Panc1 (cell line): ENCODE measurements at places on chromosomes 1 and 21.

GRCh38 chr1:74772945-74773344 is 40.0 kb downstream of the TYW3 start:
- DNase-seq: no peak

DNA sequence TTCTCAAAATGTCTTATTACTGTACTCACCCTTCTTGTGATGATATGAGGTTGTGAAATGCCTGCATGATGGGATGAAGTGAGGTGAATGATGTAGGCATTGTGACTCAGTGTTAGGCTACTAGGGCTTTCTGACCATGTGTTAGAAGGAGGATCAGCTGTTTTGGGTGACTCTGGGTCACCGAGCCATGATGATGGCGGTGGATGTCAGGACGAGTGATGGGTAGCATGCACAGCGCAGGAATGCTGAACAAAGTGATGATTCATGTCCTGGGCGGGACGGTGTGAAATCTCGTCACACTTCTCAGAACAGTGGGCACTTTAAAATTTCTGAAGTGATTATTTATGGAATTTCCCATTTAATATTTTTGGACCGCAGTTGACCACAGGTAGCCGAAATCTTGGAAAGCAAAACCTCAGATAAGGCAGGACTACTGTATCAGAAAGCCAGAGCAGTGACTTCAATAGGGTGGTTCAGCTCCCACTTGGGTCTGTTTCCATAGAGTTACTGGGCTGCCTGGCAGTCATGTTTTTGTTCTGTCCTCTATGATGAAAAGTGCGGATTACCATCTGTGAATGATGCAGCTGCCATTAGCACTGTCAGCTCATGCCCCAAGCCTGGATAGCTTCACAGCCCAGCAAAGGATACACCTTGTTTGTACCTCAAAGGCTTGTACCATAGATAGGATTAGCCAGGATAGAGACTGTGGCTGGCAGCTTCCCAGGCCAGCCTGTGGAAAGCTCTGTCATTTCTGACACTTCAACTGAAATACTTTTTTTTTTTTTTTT is 26.6 kb downstream of the IL6R start:
- DNase-seq: peak; percentile 78

- no peak for DNase-seq
These were observed 6.3 kb downstream of the TMEM200B start for GRCh38 chr1:29117381-29117780.

DNA sequence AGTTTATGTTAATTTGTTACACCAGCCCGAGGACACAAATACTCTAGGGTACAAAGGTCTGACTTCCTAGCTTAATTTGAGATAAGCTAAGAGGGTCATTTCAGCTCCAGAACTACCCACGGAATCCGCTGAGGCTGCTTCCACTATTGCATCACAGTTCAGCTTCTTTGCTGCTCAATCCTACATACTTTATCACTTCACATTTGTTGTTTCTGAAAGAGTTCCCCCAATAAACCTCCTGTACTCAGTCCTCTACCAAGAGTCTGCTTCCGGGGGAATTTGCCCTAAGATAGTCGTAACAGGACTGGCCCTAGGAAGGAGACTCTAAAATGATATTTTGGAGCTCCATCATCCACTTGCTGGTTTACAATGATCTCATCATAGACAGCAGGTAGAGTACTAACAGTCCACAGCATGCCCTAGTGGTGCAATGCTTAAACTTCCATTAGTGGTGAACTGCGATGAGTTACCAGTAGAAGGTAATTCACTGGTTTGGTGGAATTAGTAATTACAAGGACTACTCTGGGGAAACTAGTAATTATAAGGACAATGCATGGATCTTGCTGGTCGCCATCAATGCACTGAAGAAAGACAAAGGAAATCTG is 229.3 kb downstream of the USH2A start:
- DNase-seq: no peak

DNA sequence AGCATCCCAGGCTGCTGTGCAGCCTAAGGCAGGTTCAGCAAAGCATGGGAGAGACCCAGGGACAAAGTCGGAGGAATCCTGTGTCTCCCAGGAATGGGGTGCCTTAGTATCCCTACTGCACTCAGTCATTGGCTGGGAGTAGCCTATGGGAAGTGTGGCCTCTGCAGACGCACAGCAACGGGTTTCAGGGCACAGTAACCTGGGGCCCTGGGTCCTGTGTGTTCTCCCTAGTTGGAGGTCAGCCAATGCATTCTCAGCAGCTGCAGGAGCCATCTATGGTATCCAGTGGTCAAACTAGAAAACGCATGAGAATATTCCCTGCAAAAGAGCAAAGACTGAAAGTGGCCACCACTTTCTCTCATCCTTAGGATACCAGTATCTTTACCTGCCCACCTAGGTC is 13.7 kb upstream of the C1orf21 start:
- no peak for DNase-seq

- no peak for DNase-seq
These were observed 14.7 kb downstream of the CAPZA1 start for GRCh38 chr1:112634367-112634766.

GRCh38 chr1:65424573-65424889 is 4.1 kb downstream of the LEPR start:
- DNase-seq: no peak

GRCh38 chr1:115365738-115366137 is 27.7 kb upstream of the NGF start:
- no peak for DNase-seq

- no peak for DNase-seq
These were observed 6.3 kb upstream of the PLD5 start for GRCh38 chr1:242530761-242531160.

- no peak for DNase-seq
These were observed 13.2 kb upstream of the SEC16B start for GRCh38 chr1:177983077-177983476.

- DNase-seq: no peak
These were observed 253.0 kb downstream of the PRDM2 start for GRCh38 chr1:13952985-13953384.

DNA sequence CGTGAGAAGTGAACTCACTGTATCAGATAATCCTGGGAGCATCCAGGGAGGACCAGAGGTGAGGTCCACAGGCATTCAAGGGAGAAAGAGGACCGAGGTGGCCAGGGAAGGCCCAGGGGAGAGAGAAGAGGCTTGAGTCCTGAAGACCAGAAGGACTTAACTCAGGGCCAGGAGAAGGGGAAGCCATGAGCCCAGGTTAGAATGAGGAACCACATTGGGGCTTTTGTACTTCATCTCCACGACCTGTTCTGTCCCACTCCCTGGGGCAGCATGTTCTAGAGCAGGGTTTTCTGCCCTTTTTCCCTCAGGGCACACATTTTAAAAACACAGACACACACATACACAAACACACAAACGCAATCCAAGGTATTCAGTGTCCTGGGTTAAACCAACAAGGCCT is 8.4 kb downstream of the LGR6 start:
- DNase-seq: no peak

DNA sequence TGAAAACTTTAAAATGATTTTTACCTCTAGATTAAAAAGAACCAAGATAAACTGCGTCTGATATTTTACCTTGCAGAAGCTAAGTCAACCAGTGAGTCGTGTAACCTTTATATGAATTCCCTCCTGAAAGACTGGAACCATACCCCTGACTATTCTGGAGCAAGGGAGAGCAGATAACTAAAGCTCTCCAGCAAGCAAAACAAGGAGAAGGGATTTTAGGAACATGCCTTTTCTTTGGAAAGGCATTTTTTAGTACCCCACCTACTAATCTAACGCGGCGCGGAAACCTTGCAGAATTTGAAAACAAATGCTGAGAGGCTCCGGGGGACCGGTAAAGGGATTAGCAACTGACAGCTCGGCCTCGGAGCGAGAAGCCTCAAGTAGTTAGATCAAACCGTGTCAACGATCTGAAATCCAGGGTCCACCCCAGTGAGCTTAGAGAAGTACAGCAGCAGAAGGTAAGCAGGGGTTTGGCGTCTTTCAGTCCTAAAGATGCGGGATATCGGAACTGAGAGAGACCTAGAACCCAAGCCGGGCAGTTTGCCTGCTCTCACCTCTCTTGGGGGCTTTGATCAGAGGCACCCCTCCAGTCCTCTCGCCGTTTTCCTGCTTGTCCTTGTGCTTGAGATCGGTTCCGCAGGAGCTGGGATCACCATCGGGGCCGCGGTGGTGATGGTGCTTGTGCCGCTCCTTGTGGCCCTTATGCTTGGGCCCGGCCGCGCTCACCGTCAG is 954 bp downstream of the RSBN1 start:
- DNase-seq: no peak

DNA sequence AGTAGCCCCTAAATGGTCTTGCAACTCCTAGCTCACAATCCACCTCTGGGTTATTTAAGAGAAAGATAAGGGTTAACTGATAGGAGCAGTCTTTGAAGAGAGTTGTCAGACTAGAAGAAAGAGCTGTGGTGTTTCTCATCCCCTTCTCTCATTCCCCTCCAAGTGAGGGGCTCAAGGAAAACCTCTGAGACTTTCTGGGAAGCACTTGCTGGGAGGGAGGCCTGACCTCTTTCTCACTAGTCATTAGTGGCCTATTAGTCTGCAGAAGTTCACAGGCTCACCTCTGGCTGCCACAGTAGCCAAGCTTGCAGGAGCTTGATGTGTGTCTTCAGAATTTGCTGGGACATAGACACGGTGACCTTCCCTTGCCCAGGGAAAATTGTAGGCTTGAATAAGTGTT is 6.2 kb upstream of the GPR89A start:
- no peak for DNase-seq

DNA sequence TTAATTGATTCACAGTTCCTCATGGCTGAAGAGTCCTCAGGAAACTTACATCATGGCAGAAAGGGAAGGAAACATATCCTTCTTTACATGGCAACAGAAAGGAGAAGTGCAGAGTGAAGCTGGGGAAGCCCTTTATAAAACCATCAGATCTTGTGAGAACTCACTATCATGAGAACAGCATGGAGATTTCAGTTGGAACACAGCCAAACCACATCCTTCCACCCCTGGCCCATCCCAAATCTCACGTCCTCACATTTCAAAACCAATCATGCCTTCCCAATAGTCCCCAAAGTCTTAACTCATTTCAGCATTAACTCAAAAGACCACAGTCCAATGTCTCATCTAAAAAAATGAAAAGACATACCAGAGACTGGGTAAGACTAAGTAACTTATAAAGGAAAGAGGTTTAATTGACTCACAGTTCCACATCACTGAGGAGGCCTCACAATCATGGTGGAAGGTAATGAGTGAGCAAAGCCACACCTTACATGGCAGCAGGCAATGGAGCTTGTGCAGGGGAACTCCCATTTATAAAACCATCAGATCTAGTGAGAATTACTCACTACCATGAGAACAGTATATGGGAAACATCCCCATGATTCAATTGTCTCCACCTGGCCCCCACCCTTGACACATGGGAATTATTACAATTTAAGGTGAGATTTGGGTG is 105.2 kb downstream of the MRPL39 start:
- DNase-seq: no peak
